NCI-H460 (cell line): ENCODE measurements at places on chromosomes 4 and X. TPM values are rescaled to one million over a fixed set of nuclear protein-coding genes. Genes with fewer than 3 reads are reported as not detected.
A peak's percentile ranks its signal among the peaks of the same experiment; 100 is the strongest.

GRCh38 chrX:72644946-72645345, 69.2 kb downstream of the PHKA1 start:
- DNase-seq, result no peak

The RRH gene
- total RNA-seq, result not detected in 2 replicates

GRCh38 chr4:40233227-40233626, 36.4 kb downstream of the RHOH start:
- no peak for DNase-seq

DNA sequence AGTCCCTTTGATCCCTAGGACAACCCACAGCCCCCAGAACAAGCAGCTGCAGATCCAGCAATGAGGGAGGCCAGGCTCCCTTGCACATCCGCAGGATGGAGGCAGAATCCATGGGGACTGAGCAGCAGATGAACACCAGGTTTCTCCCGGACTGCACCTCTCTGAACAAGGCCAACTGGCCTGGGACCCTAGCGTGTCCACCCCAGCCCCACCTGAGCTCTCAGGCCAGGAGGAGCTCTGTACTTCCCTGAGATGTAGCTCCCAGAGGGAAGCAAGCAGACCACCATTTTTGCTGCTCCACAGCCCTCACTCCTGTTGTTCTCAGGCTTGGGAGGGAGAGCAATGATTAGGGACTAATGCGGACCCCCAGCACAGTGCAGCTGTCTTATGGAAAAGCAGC, 1195.8 kb downstream of the PCDH18 start:
- DNase-seq, result no peak

DNA sequence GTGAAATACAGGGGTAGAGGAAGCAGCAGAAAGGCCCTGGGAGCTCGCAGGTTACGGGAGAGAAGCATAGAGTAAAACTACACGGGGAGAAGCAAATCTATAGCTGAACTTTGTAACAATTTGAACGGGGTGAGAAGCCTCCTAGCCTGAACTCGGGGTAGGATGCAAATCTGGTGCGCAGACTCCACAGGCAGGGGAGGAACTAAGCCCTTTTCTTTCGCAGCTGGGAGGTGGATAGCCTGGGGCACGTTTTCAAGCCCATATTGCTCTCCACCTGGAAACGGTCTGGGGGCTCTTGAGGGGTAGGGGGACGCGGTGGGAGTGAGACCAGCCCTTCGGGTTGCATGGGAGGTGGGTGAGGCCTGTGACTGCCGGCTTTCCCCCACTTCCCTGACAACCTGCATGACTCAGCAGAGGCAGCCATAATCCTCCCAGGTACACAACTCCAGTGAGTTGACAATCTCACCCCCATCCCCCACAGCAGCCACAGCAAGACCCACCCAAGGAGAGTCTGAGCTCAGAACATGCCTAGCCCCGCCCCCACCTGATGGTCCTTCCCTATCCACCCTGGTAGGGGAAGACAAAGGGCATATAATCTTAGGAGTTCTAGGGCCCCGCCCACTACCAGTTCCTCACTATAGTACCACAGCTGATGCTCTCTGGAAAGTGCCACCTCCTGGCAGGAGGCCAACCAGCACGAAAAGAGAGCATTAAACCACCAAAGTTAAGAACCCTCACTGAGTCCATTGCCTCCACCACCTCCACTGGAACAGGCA, 29.9 kb downstream of the SOWAHB start:
- no peak for DNase-seq

- DNase-seq, result no peak
Observed at GRCh38 chrX:129654652-129655546, at the start of gene APLN. APLN (minus strand) TSS chrX:129654956; CDS start chrX:129654630, 326 bp downstream.

- DNase-seq, result no peak
Observed at GRCh38 chr4:133096972-133097371, 52.1 kb upstream of the PCDH10 start.

The SMPX gene
- 0.52 TPM in 1 of 2 replicates, not detected in the other for total RNA-seq

DNA sequence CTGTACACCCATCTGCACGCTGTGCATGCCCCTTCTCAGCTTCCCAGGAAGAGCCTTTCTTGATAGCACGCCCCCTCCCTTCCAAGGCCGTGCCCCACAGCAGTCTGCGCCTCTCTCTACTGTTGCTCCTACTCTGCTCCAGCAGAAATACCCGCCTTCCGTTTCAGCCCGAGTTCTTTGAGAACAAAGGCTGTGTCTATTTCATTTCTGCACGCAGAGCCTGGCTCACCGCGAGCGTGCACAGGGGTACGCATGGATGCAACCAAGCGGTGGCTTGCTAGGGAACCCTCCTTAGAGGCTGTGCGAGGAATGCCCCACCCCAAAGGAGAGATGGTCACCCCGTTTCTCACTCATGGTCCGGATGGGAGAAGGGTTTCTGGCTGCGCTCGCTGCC, 485 bp downstream of the AADAT start:
- peak; percentile 15 for DNase-seq

The NWD2 gene
- not detected in 2 replicates for total RNA-seq

The ACE2 gene
- 0.12 and 0.55 TPM in 2 replicates for total RNA-seq

DNA sequence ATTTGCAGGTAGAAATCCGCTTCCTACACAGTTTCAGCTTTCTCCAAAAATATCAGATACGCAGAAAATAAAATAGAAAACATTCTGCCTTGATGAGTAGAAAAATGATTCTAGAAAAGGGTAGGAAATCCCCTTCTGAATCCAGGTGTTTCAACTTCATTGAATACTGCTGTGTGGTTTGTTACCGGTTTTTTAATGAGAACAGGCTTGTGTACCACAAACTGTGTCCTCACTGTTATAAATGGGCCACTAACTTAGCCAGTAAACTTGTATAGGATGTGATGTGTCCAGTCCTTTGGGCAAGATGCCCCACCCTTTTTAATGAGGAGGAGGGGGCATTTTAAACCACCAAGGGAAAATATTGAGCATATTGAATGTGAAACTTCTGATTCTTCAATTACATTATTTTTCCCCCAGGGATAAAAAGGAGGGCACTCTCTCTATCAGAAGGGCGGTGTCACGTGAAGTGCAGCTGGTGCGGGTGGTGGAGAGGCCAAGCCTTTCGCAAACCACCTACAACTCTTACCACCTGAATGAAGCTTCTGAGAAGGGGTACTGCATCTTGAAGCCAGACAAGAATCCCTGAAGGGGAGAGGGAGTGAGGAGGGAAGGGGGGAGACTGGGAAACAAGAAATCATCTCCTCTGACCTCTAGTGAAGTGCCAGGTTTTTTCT, 4.5 kb downstream of the CXXC4 start:
- no peak for DNase-seq
